ENCODE measurements at places on chromosomes 16 and 17.

GRCh38 chr17:40857535-40857934 lies 9.5 kb downstream of the KRT12 start:
- H3K36me3 ChIP-seq = no peaks in the 10 kb centered on the region
- peaks cover 32% of the 10 kb centered on the region for H3K4me1 ChIP-seq
- no peaks in the 10 kb centered on the region for H3K27me3 ChIP-seq
- no peak for DNase-seq

- H3K27ac ChIP-seq = peak overlapping the region; percentile 97
- peaks cover 11% of the 10 kb centered on the region for H3K4me1 ChIP-seq
Measured at GRCh38 chr17:82593590-82594087, 54.6 kb downstream of the WDR45B start.

DNA sequence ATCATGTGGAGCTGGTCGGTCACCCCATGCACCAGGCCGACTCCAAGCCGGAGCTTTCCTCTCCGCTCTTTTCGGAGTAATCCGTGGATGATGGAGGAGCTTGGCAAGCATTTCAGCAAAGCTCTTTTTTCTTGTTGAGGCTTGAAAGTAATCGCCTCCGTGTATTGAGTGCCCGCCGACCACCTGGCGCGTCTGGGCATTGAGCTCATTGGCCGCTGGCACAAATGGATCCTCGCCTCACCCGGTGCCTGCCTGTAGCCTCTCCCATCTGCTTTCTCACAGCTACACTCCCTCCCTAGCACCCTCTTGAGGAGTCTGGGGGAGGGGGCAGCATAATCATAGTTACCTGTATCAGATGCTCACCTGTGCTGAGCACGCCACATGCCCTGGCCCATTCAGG lies 148.9 kb downstream of the CMIP start:
- peaks cover 8% of the 10 kb centered on the region for H3K4me1 ChIP-seq
- H3K36me3 ChIP-seq = peaks cover 3% of the 10 kb centered on the region
- H3K27me3 ChIP-seq = no peaks in the 10 kb centered on the region
- H3K27ac ChIP-seq = no peak overlapping the region
- DNase-seq = no peak
- no peak overlapping the region for H3K4me3 ChIP-seq

GRCh38 chr17:40095944-40096791 lies 4.2 kb downstream of the NR1D1 start:
- H3K4me1 ChIP-seq = peaks cover 27% of the 10 kb centered on the region
- no peak overlapping the region for H3K27ac ChIP-seq
- peaks cover 3% of the 10 kb centered on the region for H3K27me3 ChIP-seq
